ENCODE measurements at places on chromosomes 4 and X.

- no peak for DNase-seq
These were observed 277.2 kb downstream of the PDGFC start for GRCh38 chr4:156694413-156694812.

GRCh38 chr4:18294021-18294420 is 272.5 kb upstream of the LCORL start:
- no peak for DNase-seq

DNA sequence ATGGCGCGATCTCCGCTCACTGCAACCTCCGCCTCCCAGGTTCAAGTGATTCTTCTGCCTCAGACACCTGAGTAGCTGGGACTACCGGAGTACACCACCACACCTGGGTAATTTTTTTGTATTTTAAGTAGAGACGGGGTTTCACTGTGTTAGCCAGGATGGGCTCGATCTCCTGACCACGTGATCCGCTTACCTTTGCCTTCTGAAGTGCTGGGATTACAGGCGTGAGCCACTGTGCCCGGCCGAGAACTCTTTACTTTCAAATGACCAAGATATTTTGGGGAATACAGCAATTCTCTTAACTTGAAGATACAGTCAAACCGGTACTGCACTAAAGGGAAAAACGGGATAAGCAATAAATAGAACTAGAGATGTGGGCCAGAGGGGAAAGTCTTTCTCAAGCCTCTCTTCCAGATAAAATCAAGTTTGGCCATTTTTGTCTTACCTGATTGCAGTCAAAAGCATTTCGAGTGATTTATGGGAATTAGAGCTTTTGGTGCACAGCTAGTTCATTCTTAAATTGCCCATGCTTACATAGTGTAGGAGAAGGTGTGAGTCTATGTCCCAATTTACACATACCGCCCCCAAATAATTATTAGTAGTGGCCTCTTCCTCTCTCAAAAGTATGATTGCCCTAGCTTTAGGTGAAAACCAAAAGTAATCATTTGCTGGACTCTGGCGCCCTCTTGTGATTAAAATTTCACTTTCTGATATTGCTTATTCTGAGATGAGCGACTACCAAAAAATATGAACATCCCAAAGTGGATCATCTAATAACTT is 53.2 kb upstream of the ABCG2 start:
- DNase-seq: peak; percentile 72

- DNase-seq: no peak
These were observed 36.7 kb upstream of the GABRQ start for GRCh38 chrX:152600853-152601633.

DNA sequence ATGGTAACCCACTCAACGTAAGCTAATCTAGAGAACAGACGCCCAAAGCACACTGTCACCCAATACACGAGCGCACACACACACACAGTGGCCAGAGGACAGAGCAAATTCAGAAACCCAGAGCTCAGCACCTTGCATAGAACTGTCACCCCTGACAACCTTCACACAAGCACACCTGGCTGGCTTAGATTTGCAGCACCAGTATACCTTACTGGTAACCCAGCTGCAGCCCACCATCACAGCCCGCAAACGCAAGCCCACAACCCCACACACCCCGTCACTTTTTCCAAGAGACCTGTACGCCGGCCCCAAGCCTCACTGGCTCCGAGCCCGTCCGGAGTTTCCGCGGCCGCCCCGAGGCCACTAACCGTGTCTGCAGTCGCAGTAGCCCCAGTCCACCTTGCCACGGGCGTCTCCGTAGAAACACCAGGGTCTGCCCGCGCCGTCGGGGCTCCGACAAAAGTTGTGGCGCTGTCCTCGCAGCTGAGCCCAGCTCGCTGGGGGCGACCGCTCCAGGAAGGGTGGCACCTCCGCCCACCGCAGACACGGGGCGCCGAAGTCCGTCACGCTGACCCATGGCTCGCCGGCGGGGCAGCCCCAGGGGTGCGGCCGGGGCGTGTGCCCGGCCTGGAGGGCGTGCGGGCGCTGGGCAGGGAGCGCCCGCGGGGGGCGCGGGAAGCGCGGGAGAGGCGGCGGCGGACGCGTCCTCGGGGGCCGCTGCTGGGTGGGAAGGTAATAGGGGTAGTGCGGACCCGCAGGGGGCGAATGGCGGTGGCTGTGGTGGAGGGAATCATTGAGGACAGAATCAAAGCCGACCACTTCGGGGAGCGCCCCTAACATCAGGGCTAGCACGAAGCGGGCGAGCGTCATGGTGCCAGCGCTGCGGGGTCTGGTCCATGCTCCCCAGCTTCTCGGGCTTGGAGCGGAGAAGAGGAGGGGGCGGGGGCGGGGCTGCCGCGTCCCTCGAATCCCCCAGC is 664 bp downstream of the PRSS12 start:
- no peak for DNase-seq

- no peak for DNase-seq
These were observed 29.0 kb downstream of the CLDN22 start for GRCh38 chr4:183291070-183291469.

GRCh38 chr4:24322511-24322910 is 261.8 kb downstream of the DHX15 start:
- no peak for DNase-seq

GRCh38 chrX:109843963-109844751 is 111.1 kb upstream of the ACSL4 start:
- peak; percentile 74 for DNase-seq

GRCh38 chrX:84165711-84166110 is 22.3 kb downstream of the RPS6KA6 start:
- DNase-seq: no peak

- no peak for DNase-seq
These were observed 526.0 kb downstream of the TLL1 start for GRCh38 chr4:166399021-166399420.

DNA sequence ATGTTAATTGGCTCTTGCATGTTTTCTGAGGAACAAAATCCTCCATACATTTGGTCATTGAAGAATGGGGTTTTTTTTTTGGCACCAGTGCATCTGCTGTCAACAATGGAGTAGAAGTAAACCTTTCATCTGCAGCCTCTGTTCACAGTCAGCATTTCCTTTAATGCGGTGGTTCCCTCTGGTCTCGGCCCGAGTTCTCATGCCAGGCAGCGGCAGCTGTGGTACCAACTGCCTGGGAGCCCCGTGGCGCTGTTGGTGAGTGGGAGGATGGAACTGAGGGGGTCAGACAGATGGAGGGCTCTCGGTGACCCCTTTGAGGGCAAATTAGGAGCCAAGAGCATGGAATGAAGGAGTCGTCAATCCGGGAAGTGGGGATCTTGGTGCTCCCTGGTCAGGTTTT is 114.7 kb downstream of the AFF1 start:
- DNase-seq: no peak

DNA sequence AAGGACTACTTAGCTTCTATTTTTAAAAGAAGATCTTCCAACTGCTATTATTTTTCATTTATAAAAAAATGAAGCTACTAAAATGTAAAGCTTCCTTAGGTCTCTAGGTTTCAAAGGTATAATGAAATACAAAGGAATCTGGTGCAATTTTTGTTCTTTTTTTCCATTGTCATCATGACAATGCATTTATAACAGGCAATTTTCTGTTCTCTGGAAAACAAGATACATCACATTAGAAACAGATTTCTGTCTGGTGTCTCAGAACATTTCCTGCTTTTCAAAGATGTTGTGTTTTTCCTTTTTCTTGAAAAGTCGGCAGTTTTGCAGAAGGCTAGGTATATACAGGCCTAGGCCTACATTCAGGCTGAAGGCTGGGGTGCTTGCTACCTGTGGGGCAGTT is 63.6 kb upstream of the ATP8A1 start:
- peak; percentile 1 for DNase-seq

GRCh38 chr4:105637408-105638176 is 70.9 kb downstream of the INTS12 start:
- DNase-seq: peak; percentile 51

GRCh38 chrX:7272346-7272745 is 124.4 kb upstream of the PUDP start:
- no peak for DNase-seq

DNA sequence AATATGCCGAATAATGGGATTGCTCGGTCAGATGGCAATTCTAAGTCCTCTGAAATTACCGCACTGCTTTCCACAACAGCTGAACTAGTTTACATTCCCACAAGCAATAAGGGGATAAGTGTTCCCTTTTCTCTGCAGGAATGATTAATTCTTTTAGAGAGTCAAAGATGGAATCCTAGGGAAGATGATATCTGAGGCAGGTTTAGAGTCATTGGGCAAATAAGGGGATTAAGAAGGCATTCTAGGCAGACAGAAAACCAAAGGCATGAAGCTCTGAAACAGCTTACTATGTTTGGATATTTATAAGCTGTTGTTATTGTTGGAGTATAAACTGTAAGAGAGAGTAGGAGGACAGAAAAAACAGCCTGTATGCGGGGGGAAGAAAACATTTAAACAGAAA is 85.7 kb downstream of the TET2 start:
- DNase-seq: no peak

- no peak for DNase-seq
These were observed 38.3 kb downstream of the NDNF start for GRCh38 chr4:121034017-121034416.

GRCh38 chr4:149029056-149029651 is 586.9 kb upstream of the NR3C2 start:
- DNase-seq: no peak

- no peak for DNase-seq
These were observed 304.2 kb downstream of the TENM3 start for GRCh38 chr4:182547435-182547834.

DNA sequence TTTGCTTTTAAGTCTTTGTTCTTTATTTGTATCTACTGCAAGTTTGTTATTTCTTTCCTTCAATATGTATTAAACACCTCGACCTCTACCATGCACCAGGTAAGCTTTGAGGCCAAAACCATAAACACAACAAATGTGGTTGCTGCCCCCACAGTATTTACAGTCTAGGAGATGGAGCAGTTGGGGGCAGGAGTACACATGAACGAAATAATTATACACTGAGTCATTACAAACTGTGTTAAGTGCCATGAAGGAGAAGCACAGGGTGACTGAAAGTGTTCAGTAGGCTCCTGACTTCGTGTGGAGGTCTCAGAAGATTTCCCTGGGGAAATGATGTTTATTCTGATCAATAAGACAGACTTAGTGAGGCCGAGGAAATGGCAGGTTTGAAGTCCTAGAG is 30.3 kb downstream of the SLC25A43 start:
- no peak for DNase-seq

GRCh38 chr4:142408003-142408441 is 438.1 kb downstream of the INPP4B start:
- no peak for DNase-seq

- peak; percentile 2 for DNase-seq
These were observed 71.5 kb downstream of the SLC16A2 start for GRCh38 chrX:74492720-74493201.

- no peak for DNase-seq
These were observed 7.2 kb downstream of the SMS start for GRCh38 chrX:21947671-21948070.

- no peak for DNase-seq
These were observed 53.5 kb downstream of the HTRA3 start for GRCh38 chr4:8322794-8323704.

All from inflammatory macrophage treated with lipopolysaccharide for 4 hours (primary cell).